Forelimb muscle (tissue), 1 donor: ENCODE measurements at places on chromosomes 5 and 9.

GRCh38 chr5:102627315-102627714 is 127.8 kb upstream of the PAM start:
- no peak for DNase-seq

DNA sequence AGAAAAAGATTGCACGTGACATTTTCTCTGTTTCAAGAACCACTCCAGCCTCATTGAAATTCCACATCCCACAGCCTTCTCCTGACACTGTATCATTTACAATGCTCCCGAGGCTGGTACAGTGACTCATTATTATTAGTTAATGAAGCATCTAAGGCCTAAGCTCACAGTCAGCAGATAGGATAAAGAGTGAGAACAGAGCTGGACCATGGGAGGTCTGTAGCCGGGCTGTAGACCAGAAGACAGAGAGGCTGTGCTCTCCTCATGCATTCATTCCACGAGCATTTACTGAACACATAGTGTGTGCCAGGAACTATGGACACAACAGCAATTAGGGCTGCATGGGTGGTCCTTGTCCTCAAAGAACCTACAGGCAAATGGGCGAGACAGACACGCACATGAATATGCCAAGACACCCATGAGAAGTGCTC is 47.3 kb upstream of the GALNT10 start:
- no peak for DNase-seq

- no peak for DNase-seq
Measured at GRCh38 chr5:147508711-147509040, 1.2 kb downstream of the DPYSL3 start.

GRCh38 chr5:115463983-115464382 is 80.6 kb downstream of the FEM1C start:
- no peak for DNase-seq

- DNase-seq = no peak
Measured at GRCh38 chr5:14457476-14457875, 124.1 kb upstream of the OTULINL start.

DNA sequence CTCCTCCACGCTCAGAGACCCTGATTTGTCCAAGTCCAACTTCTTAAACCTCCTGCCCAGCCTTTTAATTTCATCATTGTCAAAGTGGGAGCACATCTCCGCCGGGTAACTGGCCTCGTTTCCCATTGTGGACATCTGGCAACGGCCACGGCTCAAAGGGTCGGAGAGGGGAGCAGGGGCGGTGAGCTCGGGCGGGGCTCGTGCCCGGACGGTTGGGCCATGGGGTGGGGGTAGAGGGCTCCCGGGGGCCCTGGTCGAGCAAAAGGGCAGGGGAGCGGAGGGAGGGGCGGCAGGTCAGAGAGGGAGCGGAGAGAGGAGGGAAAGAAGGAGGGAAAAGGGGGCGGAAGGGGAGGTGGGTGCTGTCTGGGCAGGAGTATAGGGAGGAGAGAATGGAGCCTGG is at the start of gene PPP3R2:
Gene PPP3R2 (minus strand): TSS at position 174 of the 400 bp plus-strand sequence. CDS start 48 bp downstream, at position 126.
- no peak for DNase-seq

DNA sequence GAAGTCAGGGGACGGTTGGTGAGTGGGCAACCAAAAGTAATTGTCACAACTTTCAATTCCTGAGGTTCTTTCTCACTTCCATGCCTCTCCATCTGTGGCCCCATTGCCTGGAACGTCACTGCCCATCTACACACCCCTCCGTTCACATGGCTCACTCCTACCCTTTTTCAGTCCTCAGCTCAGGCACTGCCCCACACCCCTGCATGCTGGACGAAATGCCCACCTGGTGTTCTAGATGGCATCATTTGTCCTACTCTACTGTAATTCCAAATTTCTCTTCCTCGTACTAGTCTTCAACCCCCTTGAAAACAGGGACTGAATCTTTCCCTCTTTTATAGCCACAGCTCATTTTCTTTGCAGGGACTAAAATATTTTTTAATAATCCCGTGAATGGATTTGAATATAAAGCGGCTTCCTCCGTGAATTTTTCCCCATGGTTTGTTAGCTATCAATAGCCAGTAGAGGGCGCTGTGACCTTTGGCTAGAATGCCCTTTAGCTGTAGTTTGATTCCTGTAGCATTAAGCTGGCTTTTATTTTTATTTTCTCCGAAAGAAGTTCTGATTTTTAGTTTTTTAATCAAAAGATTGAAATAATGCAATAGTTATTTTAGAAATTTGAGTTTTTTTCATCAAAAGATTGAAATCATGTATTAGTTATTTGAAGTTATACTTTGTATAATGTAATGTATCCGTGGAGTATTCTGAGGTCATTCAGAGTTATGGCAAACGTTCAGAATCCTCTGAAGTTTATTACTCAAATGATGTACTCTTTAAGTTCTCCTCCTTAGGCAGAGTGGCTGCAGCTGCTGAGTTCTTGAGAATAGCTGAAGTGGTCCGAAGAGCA is 232.1 kb downstream of the SH3GL2 start:
- DNase-seq = peak; percentile 74

DNA sequence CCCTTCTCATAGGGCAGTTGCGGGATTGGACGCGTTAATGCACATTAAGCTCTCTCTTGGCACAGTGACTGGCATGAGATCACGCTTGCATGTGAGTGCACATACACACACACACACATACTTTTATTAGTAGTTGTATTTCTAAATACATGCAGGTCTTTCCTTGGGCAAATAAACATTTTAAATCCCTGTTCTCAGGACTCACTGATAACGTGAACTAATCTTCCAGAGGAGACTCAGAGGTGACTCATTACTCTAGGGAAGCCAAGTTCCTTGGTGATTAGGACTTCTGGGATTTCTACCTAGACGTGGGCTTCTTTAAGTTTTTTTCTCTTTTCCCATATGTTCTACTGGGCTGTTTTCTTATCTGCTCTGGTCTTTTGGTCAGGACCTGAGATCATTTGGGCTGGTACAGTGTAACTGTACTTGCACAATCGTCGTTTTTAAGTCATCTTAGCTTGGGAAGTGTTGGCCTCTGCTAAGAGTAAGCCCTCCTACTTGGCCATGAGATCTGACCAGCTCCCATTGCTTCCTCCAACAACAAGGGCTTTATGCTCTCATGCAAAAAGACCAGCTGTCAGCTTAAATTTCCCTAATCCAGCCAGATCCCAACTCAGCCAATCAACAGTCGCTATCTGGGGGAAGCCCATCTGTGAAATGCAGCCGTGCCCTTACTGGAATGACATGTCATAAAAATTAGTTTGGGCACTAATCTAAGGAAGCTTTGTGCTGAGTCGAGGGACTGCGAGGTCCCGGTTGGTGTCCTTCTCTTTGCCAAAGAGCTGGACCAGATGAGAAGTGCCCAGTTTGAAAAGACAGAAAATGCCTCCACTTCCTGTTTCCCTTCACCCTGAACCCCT is 176.4 kb upstream of the ANKRD55 start:
- DNase-seq = peak; percentile 50

DNA sequence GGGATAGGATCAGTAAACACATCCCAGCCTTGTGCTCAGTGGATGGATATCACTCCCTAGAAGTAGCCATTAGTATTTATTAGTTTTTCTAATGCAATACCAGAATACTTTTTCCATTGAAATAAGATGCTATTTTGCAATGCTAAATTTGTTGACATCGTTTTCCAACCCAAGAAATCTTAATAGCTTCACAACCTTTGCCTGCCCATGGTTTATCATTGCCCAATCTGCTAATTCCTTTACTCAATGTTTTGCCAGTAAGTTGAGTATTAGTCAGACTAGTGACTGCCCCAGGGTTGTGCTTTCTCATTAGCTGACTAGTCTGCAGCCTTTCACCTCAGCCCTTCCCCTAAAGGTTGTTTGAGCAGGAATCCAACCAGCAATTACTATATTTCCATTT is 62.9 kb downstream of the NREP start:
- DNase-seq = no peak

DNA sequence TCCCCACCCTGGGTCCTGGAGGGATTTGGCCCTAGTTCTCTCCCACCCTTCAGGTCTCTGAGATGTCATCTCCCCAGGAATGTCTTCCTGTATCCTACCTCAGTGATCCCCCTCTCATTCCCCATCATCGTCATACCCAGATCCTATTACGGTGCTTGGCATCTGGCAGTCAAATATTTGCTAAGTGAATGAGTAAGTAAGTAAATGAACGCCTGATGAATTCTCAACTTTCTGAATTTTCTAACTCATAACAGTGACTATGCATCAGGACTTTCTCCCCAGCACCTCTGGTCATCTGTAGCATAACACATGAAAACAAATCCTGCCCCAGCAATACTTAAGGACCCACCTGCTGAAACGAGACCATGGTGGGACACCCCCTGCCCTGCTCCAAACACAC is 244.2 kb downstream of the EBF1 start:
- DNase-seq = no peak

GRCh38 chr5:21593261-21593660 is 1259.9 kb downstream of the CDH12 start:
- DNase-seq = no peak

- DNase-seq = no peak
Measured at GRCh38 chr5:50623666-50624065, 42.8 kb upstream of the PARP8 start.

- DNase-seq = no peak
Measured at GRCh38 chr9:95433096-95433819, 83.5 kb downstream of the PTCH1 start.

GRCh38 chr5:171494452-171495121 is 75.1 kb downstream of the FGF18 start:
- DNase-seq = peak; percentile 70

DNA sequence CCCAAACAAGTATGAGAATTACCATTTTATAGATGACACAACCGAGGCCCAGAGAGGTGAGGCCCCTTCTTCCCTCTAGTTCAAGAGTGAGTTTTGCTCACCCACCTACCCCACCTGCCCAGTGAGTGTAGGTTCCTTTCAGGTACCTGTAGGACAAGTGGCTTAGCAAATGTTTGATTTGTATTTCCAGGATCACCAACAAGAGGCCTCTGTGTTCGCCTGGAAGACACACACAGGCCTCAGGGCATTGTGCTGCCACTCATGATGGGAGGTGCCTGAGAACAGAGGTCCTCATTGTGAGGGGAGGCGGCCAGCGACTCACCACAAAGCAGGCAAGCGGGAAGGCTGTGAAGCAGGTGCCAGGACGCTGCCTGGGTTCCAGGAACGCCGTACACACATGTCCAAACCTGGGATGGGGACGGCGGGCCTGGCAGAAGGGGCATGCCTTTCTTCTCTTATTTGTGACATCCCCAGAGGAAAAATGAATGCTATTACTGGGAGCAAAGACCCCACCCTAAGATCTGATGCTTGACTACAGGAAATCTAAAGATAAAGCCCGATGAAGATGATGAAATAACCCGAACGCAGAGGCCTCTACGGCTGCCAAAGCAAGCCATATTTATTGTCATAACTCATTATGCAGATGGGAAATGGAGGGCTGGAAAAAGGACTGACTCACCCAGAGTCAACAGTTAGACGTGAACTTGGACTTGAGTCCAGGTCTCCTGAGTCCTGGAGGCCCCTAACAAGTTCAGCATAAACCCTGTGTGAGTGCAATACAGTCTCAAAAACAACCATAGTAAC is 60.2 kb upstream of the SLC25A51 start:
- peak; percentile 40 for DNase-seq

DNA sequence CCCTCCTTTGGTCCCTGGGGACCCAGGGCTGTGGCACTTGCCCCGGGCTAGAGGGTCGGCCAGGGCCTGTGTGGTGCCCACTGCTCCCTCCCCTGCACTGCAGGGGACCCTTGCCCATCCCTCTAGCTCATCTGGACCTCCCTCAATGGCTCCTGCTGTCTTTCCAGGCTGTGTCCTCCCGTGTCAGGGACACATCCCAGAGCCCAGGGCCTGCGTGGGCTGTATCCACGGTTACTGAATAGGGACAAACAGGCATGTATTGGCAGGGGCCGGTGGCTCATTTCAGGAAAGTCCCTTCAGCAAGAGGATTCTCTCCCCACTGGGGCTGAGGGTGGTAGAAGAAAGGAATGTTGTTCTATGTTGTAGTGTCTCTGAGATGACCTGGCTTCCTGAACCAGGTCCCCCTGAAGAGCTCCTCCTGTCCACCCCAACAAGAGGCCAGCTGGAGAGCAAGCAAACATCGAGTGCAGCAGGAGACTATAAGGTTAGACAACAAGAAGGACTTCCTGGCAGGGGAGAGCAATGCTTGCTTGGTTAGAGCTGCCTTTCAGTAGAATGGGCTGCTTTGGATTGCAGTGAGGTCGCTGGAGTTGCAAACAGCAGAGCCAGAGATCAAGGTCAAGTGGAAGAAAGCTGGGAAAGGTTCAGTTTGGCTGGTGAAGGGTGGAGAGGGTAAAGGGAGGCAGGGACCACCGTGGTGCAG is 1.0 kb upstream of the CRB2 start:
- no peak for DNase-seq

DNA sequence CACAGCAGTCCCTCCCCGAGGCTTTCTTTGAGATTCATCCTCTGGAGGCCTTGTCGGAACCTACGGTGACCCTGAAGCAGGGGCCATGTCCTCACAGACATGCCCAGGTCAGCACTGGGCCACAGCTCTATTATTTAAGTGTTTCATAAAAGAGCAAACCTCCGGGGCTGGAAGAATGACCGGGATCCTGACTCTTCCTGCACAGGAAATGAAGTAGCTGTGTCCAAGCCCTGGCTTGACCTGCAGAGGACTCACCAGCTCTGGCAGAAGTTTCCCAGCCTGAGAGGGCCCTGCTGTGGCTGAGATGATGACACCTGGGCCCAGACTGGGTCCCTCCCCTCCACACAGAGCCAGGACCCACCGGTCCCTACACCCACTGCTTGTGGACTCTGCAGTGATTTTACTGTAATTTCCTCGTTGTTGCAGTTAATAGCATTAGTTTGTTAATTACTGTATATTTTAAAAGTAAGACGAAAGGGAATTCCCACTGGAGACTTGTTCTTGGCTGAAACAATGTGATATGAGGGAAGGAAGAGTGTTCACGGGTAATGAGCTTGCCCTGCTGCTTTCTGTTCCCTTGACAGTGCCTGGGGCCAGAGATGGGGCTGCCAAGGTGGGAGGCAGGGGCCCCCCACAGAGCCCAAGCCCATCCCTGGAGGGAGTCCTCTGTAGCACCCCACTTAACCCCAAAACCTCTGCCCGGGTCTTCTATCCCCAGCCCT is 72.2 kb downstream of the PCDH1 start:
- no peak for DNase-seq

DNA sequence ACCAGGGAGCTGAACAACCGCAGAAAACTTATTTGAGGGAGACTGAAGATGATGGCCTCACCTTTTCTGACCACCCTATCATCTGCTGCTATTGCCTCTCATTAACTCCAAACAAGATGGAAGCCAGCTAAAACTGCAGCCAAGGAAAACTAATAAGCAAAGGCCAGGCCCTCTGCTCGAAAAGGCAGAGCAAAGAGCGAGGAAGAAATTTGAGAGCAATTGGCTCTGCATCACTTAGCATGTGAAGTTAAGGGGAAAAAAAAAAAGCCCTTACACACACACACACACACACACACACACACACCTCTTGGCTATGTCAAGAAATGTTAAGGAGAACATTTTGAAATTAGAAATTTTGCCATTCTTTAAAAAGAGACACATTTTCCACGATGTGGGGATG is 228.1 kb upstream of the CYLC2 start:
- no peak for DNase-seq
